ENCODE measurements at places on chromosomes 12 and 14.

DNA sequence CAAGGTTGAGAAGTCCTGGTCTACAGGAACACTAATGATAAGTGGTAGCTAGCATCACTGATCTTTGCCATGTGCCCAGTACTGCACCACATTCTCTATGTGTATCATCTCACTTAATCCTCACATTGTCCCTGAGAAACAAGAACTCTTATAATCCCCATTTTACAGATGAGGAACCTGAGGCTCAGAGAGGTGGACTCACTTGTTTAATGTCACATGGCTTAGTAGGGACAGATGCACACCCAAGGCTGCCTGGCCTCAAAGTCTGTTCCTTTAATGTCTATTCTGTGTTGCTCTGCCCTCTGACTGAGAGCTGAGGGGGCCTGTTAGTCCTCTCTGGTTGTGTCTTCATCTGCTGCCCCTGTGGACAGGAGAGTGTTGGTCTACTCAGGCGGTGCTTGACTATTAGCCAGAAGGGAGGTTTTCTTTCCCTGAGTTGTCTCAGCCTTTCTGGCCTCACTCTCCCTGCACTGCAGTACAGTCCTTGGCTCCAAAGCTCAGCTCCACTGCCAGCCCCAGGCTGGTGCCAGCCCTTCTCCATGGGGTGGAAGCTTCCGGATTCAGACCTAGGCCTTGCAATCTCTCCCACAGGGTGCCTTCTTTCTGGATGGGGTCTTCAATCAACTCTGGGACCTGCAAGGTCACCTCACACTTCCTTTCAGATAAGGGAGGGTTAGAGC is 4.9 kb upstream of the DYNLL1 start:
- DNase-seq: no peak

DNA sequence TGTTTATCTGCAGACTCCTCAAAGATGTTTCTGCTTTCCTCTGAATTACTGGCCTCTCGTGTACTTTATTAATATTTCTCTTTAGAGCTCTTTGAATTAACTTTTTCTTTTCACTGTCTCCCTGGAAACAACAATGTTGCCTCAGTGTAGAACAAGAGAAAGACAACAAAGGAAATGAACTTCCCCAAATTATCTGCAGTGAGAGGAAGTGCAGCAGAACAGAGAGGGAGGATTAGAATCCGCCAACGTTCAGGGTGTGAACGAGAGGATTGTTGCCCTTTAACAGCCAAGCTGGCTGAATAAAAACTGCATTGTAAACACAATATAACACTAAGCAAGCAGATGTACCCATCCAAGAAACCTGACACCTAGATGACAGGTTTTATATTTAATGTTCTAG is 375.9 kb downstream of the GALC start:
- no peak for DNase-seq

DNA sequence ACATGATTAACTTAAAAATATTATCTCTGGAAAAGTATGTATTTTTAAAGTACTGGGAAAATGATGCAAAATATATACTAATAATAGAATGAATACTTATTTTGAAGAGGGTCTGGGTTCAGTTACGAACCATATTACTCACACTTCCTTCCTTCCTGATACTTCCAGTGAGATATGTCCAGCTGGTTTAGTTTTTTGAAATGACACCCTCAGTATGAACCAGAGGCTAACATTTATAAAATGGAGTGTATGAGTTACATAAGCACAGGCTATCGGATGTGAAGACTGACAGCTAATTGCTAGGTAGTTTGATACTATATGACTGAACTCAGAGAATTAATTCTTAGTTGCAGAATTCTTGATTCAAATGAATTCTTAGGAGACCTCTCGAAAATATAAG is 122.9 kb downstream of the OTOGL start:
- DNase-seq: no peak

DNA sequence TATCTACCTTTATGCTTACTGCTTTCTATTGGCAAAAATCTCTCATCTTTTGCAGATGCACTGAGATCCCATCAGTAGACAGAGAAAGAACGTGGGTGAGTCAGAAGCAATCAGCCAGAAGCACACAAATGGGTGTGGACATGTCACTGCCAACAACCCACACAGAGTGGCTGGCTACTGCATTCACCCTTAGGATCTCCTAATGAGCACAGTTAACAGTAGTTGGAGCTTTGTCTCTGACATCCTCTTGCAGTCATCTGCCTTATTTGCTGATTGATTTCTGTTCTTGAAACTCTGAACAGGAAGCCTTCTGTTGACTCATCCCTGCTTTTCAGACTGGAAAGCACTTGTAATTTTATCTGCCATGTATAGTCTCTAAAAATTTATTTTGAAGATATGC is 117.2 kb downstream of the RGS6 start:
- no peak for DNase-seq

DNA sequence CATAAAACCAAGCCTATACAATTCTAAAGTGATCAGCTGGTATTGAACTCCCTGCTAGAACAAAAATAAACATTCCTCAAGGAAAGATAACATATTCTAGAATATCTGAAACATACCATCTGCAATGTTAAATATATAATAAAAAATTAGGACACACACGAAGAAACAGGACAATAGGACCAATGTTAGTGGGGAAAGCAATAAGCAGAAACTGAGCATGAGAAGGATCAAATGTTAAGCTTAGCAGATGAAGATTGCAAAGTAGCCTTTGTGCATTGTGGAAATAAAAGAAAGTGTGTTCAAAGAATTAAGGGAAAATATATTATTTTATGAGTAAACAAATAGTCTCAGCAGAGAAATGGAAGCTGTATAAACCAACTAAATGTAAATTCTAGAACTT is 180.8 kb downstream of the EPS8 start:
- DNase-seq: no peak

DNA sequence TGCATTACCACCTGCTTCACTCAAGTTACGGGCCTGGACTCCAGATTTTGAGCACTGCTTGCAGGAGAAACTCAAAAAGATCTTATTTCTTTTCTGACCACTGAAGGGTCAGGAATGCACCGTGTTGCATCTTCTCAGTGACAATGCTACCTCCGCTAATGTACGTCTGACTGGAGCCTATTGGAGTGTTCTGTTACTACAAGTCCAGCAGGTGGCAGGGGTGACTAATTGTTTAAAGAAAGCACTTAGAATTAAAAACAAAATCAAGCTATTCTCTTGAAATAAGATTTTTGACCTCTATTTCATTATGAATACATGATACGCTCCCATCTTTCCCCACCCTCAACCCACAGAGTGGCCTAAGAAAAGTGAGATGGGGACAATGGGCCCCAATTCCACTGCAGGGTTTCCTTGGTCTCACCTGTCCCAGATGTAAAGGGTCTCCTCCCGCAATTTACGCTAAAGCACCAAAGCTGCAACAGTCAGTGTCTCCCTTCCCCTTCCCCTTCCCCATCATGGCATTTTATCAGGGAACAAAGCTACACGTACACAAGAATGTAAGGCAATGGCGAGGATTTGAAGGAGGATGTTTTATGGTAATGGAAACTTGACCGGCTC is 2.2 kb downstream of the TBPL2 start:
- peak; percentile 40 for DNase-seq
